ENCODE measurements at places on chromosomes 3 and 15.

GRCh38 chr3:140078343-140078742 is 143.4 kb downstream of the CLSTN2 start:
- no peak for DNase-seq

DNA sequence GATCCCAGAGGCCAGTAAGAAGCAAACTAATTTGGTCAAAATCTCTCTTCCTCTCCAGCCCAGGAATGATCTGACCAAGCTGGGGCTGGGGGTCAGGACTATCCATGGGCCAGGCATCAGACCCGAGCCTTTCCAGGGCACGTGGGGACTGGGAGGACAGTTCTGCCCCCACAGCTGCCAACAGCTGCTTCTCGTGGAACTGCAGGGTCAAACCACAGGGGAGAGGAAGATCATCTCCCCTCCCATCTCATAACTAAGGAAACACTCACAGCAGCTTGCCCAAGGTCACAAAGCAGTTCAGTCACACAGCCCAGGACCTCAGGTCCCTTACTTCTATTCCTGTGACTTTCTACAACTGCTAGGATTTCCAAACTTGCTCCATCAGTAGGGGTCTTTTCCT is 47.1 kb downstream of the DAPK2 start:
- no peak for DNase-seq

- no peak for DNase-seq
These were observed 239.2 kb downstream of the GRM7 start for GRCh38 chr3:7100136-7100535.

GRCh38 chr3:30605706-30606300 is 598 bp upstream of the TGFBR2 start:
- no peak for DNase-seq

DNA sequence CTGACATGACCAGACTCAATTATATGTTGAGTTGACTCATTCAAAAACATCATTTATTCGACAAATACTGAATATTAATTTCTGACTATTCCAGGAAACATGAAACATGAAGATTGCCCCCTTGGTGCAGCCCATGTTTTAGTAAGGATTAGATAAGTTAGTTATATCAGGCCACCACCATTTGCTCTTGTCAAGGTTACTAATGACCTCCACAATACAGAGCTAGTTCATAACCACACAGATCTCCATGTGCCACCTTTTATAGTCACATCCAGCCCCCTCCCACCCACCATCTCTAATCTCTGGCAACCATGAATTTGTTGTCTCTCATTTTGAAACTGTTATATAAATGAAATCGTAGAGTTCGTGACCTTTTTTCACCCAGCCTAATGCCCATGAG is 15.7 kb downstream of the KLHL18 start:
- no peak for DNase-seq

DNA sequence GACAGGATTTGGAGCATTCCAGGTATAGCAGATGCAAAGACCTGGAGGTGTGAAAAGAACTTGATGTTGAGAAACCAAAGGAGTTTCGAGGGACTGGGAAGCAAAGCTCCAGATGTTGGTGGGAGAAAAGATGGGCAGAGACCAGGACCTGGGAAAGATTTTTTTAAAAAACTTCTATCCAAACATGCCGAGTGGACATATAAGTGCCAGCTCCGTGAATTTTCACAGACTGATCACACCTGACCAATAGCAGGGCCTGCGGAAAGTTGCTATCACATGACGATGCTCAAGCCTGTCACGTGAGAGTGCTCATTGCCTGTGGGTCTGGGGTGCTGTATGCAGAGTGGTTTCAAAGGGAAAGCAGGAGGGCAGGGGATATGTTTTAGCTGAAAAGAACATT is 19.9 kb downstream of the SMAD6 start:
- no peak for DNase-seq

DNA sequence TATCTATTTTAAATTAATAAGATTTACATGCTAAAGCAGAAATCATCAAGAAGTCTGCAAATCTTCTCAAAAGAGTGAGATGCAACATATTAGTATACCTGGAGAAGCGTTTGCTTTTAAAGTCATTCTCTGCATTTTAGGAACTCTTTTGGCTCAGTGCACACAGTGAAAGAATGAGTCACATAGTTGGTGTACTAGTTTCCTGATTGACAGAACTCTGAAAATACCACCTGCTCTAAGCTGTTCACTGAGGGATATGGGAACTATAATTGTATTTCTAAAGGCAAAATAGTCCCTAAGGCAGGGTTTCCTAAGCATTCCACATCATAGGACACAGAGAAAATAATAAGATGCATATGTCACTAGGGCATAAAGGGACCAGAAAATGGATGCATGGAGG is 838.5 kb downstream of the DIPK2A start:
- no peak for DNase-seq

DNA sequence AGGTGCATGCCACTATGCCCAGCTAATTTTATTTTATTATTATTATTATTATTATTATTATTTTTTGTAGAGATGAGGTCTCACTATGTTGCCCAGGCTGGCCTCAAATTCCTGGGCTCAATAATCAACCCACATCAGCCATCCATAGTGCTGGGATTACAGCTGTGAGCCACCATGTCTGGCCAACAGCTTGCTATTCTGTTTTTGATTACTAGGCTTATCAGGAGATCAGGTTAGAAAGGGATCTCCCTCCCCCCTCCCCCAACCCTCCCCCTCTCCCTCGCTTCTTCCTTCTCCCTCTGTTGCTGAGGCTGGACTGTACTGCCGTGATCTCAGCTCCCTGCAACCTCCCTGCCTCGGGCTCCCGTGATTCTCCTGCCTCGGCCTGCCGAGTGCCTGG is 8.6 kb downstream of the CLN6 start:
- DNase-seq, result no peak

DNA sequence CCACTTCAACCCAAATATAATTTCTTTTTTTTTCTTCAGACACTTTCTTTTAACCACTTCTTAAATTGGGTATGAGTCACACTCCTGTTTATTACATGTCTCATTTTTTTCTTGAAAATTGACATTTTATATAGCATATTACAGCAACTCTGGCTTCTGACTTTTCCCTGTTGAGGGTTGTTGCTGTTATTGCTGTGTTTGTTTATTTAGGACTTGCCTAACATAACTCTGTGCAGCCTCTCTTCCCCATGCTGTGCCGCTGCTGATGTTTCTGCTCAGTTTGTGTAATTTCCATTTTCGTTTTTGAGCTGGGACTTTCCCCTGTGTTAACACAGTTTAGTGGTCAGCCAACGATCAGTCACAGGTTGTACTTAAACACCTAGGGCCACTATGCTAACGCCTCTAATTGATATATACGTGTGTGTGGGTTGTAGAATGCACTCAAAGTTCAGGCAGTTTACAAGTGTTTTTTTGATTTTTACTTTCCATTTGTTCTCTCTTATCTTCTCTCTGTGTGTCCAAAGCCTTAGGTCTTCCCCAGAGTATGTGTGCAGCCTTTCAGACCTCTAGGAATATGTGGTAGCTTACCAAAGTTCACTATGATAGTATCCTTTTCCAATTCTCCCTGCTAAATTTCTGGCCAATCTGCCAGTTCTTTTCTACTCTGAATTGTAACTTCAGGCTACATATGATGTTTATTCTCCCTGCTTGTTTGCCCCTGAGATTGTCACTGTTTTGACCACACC is 337.2 kb downstream of the ZBTB20 start:
- DNase-seq, result no peak

DNA sequence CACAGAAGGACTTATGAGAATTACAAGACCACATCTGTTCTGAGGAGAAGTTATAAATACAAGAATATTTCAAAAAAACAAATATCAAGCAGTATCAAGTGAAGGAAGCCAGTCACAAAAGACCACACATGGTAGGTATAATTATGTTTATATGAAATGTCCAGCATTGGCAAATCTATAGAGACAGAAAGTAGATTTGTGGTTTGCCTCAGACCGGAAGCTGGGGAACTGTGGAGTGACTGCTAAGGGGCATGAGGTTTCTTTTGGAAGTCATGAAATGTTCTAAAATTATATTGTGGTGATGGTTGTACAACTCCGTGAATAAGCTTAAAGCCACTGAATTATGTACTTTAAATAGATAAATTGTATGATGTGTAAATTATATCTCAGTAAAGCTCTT is 136.9 kb downstream of the FRMD5 start:
- no peak for DNase-seq

DNA sequence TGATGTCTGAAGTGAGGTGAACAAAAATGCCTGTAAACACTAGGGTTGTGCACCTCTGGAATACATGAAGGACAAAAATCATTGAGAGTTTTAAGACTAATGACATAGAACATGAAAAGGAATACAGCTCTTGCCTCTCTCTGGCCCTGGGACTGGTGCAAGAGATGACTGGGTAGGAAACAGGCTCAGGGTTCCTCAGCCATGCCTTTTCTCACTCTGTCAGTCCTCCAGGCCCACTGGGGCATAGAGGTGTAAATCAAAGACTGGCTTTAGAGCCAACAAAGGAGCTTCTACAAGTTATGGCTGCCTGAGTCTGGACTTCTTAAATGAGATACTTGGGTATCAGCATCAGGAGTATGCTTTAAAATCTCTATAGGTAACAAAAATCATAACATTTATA is 554.7 kb upstream of the KCNMB2 start:
- no peak for DNase-seq

DNA sequence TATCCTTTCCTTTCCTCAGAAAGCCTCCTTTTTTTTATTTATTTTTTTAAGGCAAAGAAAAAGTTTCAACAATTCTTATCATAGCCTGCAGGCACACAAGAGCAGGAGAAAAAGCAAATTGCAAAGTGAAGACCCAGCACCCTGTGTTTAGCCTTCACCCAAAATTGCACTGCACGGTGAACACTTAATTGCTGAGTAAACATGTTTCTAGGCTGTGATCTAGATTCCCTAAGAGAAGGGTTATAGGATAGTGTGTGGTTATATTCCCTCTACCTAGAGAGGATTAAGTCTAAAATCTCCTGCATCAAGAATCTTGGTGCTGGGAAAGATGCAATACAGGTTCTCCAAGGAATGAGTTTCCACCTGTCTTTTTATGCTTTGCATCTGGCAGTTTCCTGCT is 70.2 kb upstream of the BFSP2 start:
- DNase-seq, result no peak

- no peak for DNase-seq
These were observed 381.1 kb downstream of the CTNNB1 start for GRCh38 chr3:41580274-41580959.

DNA sequence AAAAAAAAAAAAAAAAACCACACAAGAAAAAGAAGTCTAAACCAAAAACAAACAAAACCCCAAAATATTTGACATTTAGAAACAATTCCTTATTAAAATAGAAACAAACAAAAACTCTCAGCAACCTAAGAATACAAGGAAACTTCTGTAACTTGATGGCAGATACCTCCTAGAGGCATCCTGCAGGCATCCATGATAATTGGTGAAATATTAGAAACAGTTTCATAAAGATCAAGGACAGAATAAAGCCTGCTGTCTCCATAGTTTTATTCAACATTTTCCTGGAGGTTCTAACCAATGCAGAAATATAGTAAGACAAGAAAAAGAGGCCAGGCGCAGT is 63.0 kb upstream of the TRPM1 start:
- DNase-seq, result no peak

- DNase-seq, result no peak
These were observed 5.2 kb downstream of the SETD5 start for GRCh38 chr3:9402410-9403228.

DNA sequence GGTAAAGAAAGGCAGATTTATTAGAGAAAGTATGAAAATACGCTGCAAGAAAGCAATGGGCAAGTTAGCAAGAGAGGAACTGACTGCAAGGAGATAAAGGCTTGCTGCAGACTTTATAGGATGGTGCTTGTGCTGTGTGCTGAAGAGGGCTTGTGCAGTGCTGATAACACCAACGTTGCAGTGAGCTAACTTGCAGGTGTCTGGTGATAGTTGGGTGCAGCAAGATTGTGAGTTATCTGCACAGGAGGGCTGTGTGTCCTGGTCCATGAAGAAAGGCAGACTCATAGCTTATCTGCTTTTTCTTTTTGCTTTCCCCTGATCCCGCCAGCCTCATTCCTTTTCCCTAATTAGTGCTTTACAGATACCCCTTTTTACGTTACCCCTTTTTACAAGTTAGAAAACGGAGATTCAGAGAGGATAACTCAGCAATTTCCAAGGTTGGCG is 58.0 kb upstream of the ZNF148 start:
- DNase-seq, result no peak

GRCh38 chr3:94225148-94225865 is 162.4 kb downstream of the NSUN3 start:
- no peak for DNase-seq

GRCh38 chr3:52227766-52228165 is 2.3 kb upstream of the TLR9 start:
- no peak for DNase-seq

GRCh38 chr15:96183514-96183850 is 147.0 kb upstream of the NR2F2 start:
- DNase-seq, result no peak

- DNase-seq, result no peak
These were observed 57.6 kb upstream of the CSPG5 start for GRCh38 chr3:47636225-47636624.

- DNase-seq, result no peak
These were observed 31.9 kb downstream of the SUSD5 start for GRCh38 chr3:33186524-33187367.

DNA sequence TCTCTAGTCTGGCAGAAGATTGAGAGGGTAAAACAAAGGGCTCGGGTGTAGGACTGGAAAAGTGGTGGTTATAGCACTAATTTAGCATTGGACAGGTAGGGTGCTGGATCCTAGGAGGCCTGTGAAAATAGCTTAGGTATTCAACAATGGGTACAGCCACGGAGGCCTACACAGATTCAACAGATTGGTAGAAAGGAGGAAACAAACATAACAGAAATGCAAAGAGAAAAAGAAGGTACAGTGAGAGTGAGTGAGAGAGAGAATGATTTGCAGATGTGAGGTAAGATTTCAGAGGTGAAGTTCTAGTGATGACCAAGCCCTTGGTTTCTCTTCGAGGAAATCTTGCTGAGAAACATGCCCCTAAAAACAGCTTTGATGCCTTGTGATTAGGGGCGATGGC is 37.9 kb downstream of the ADIPOQ start:
- DNase-seq, result no peak

- no peak for DNase-seq
These were observed 843.4 kb upstream of the DPPA4 start for GRCh38 chr3:110180733-110181132.

DNA sequence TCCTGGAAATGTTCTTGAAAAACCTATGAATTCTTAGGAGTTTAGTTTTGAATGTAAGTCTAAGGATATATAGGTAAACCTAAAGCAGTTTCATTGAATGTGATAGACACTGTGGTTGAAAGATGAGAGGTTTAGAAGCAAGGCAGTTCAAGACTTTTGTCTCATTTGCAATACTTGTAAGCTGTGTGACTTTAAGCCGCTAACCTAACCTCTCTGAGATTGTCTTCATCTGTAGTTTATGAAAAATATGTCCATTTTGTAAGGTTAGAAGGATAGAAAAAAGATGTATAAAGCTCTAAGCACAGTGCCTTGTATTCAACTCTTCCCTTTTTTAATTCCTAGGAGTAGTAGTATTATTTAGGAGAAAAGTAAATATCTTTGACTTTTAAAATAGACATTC is 306.6 kb upstream of the ARRDC4 start:
- no peak for DNase-seq

- no peak for DNase-seq
These were observed 476.6 kb upstream of the ROBO1 start for GRCh38 chr3:80244390-80244789.

- DNase-seq, result no peak
These were observed 16.2 kb downstream of the LCMT2 start for GRCh38 chr15:43314171-43314570.

- no peak for DNase-seq
These were observed 3.0 kb upstream of the GCSAM start for GRCh38 chr3:112136046-112136445.

GRCh38 chr15:31031471-31032067 is 40.1 kb upstream of the MTMR10 start:
- no peak for DNase-seq
